ENCODE measurements at places on chromosomes 6 and 20.

- DNase-seq, result no peak
Measured at GRCh38 chr6:119148825-119149525, 70.5 kb upstream of the FAM184A start.

DNA sequence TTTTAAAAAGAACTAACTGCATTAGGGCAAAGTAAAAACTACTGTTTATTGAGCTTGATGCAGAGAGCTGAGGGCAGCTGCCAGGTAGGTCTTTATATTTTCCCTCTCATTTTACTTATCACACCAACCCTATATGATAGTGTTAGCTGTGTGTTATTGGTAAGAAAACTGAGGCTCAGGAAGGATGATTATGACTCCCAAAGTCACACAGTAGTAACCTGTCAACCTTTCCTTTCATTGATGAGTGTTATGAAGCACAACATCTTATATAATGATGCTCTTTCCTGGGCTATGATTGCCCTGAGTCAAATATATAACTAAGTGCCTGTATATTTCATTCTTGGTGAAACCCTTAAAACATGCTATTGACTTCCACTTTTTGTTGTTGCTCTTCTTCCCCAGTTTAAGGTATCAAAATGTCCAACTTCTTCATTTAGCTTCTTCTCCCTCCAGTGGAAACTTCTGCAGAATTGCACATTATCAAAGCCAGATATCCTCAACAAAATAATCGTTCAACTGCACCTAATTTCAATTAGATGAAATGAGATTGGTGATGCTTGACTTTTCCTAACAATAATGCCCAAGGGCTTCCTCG lies 8.1 kb downstream of the GFOD1 start:
- no peak for DNase-seq

DNA sequence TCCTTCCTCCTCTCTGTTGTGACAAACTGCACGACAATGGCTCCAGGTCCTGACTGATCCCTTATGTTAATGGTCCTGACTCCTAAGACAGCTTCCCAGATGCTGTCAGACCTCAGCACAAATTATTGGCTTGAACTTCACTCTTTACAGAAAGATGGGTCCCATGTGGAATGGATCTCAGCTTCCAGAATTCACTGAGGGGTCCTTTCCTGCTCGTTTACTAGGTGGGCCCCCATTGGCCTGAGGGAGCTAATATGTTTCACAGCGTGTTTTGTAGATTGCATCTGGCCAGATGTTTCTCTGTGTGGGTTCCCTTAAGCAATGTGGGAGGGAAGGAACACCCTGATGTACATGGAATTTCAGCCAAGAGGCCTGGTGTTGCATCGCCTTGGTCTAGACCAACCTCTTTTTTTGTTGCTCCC lies 826.6 kb downstream of the MAFB start:
- no peak for DNase-seq

DNA sequence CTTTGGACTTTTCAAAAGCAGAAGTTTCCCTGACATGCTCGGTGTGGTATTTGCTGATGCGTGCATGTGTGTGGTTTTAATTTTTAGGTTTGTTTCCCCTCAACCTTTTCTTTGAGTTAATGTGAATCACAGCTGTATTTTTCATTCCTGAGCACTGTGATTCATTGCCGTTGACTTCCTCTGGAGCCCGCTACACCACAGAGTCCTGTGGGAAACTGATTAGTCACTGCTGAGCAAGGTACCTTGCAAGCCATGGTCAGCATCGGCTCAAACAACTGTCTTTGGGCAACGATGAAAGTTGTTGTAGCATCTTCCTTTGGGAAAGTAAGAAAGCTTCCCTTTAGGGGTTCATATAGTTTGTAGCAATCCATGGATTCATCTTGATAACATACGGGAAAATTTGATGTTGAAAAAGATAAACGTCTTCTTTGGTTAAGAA lies 57.5 kb downstream of the RIN2 start:
- no peak for DNase-seq

GRCh38 chr6:52591832-52592231 lies 15.0 kb upstream of the TRAM2 start:
- no peak for DNase-seq

DNA sequence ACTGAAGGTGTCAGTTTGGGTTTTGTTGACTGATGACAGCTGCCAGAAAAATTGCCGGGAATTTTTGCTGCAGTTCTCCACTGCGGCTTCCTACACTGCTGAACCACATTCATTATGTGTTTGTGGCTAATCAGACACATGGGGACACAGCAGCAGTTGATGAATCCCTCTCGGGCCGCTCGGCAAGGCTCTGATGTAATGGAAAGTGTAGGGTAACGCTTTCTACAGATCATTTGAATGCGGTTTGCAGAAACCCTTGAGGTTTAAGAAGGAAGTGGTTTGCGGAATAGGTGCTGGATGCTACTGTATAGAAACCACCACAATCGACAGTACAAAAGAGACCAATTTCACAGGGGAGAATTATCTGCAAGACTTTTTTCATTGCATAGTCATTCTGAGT lies 138.7 kb upstream of the SASH1 start:
- no peak for DNase-seq

DNA sequence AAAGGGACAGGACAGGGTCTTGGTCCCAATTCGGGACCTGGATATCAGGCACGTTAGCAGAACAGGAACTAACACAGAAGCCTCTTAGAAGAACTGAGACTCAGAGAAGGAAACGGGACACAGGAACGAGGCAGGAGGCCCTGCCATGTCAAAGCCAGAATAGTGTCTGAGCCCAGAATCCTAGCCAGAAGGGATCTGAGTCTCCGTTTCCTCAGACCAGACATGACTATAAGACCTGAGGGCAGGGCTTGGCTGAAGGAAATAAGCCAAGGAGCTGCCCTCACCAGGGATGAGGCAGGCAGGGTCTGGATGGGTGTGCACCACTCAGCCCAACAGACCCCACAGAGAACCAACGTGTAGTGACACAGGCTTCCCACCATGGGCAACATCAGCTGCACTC lies 40.3 kb downstream of the TRERF1 start:
- no peak for DNase-seq

DNA sequence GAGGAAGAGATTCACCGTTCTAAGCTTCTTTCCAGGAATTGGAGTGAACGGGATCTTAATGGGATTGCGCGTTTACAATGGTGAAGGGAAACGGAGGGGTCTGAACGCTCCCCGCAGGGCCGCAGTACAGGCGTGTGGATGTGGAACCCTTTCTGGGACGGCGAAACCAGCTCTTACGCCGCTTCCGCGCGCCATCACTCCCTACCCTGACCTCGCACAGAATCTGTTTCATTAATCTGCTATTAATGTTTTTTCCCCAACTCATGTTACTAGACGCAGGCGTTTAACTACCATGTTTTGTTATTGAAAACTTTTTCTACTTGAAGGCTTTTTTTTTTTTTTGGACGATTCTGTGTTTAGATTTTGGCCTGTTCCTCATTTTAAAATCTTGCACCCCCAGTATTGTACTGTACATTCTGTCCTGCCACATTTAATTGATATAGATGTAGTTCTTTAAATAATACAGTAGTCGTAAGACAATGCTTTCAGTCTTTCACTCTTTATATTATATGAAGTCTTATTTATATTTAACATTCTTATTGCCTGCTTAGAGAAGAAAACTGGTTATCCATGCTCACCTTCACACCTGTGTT lies 696 bp upstream of the SUPT3H start:
- DNase-seq, result no peak

DNA sequence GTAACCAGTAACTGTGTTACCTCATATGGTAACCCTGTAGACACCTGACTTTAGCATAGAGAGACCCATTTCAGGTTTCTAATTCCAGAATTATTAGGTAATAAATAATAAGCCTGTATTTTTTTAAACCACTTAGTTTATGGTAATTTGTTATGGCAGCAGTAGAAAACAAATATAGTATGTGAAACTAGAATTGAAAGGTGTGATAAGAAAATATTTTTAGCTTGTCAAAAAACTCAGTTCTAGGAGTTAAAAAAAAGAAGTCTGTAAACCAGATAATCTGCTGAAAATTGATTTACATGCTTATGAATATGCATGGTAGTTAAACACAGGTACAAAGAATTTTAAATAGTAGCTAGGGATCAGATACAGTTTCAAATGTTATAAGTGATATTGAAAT lies 695.0 kb upstream of the GJE1 start:
- DNase-seq, result no peak

DNA sequence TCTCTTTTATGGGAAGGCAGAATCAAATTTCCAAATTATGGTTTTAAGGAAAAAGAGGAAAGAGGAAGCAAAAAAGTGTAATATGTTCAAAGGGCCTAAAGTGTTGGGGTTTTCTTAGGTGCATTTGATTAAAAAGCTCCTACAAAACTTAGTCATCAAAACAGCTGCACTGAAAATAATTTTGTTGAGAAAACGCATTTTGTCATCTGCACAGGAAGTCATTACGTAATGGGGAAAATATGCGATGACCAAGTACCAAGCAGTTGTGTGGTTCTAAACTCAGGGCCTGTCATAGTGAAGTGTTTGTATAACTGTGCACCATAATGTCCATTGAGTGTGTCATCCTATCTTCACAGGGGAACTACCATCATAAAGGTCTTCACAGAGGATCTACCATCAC lies 15.6 kb downstream of the HAO1 start:
- no peak for DNase-seq

GRCh38 chr20:60050193-60050947 lies 92.1 kb downstream of the CDH26 start:
- DNase-seq, result peak; percentile 81

DNA sequence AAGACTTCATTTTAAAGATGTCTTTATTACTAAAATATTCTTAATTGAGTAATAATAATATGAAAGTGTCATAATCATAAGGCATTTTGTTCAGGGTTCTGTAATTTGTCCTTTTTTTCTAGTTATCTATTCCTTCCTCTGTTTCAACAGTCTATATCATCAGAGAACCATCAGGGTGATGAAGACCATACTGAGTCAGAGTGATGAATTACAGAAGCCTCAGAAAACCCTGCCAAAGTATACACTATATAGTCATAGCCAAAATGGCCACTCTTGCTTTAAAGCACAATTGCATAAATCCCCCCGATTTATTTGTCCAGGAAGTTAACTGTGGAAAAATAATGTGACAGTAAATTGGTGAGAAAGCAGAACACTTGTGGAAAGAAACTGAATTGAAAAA lies 735.0 kb downstream of the EPHA7 start:
- no peak for DNase-seq

GRCh38 chr20:33067806-33068205 lies 11.6 kb upstream of the BPIFB4 start:
- DNase-seq, result no peak

GRCh38 chr6:7671581-7671980 lies 54.3 kb upstream of the BMP6 start:
- DNase-seq, result no peak

DNA sequence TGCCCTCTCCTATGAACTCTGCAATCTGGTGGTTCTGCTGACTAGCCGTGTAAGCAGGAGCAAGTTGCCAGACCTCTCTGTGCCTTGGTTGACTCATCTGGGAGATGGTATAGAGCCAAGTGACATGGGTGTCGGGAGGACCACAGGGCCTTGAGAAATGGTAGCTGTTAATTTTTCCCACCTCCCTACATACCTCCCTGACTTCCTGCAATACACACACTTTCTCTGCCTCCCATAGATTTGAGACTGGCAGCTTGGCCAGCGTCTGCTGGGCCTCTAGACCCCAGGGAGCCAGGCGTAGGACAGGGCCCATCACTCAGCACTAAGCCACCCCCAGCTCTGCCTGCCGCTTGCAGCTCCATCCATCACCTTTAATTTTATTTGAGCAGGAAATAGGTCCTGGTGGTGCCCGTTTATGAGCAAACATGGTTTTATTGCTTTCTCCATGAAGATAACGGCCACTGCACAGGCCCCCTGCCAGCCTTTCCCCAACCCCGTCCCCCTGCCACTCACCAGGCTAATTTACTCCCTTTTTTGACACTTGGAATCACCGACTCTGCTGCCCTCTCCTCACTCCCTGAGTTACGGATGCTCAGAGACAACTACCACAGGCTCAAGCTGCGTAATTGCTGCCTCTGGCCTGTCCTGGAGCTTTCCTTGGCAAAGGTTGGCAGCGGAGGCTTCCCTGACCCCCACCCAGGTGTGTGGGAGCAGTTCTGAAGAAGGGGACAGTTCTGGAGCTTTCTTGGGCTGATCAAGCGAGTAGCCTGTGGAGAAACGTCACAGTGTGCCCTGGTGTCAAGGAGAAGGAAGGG lies 11.1 kb downstream of the GLP1R start:
- no peak for DNase-seq

- DNase-seq, result no peak
Measured at GRCh38 chr6:105005451-105005850, 48.5 kb downstream of the LIN28B start.

DNA sequence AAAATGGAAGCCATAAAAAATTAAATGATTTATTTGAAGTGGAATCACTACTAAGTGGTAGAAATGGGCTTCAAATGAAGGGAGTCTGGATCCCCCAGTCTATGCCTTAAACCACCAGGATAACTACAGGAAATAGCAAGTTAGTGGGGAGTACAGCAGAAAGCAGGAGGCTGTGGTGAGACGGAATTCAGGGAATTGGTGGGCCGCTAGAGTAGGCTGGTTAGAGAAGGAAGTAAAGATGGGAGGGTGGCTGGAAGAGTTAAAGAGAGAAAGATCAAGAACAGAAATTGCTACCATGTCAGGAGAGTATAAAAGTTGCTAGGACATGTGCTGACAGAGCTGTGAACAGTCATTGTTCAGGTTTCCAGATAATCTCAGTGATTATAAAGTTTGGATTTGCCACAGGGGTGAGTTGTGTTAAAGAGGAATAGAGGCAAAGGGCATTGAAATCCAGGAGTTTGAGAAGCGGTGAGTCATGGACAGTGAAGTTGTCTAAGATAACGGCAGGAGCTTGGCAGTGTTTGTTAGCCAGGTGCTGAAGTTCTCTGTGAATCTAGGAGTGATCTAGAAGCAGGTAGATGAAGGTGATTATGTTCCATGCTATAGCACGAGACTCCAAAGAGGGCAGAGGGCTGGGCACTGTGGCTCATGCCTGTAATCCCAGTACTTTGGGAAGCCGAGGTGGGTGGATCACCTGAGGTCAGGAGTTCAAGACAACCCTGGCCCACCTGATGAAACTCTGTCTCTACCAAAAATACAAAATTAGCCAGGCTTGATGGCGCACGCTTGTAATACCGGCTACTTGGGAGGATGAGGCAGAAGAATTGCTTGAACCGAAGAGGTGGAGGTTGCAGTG lies 13.7 kb upstream of the HINT3 start:
- DNase-seq, result no peak

DNA sequence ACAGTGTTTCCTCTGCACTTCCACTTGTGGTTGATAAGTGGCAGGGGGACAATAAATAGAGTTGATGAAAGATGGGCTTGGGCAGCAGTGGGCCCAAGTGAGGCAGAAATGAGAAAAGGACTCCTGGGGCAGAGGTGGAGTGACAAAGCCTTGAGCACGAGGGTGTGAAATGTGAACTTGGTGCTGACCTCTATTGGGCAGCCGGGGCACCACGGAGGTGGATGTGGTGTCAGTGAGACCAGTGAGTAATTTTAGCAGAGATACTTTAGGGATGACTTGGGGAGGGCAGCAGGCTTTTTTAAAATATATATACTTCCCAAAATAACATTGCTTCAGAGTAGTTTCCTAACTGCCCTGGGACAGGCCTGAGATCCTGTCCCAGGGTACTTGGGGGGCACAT lies 30.6 kb upstream of the MYLK2 start:
- peak; percentile 70 for DNase-seq
